Stimulated activated naive B cell treated with anti-CD40 and anti-IgM and Interleukin-4, amounts not matched to agents 10 μg/mL and 1 μg/mL and 100 μg/mL, for 72 hours (primary cell): ENCODE measurements at places on chromosomes 6 and 20.

- no peak for DNase-seq
Measured at GRCh38 chr6:151850479-151851003, 43.1 kb downstream of the ESR1 start.

DNA sequence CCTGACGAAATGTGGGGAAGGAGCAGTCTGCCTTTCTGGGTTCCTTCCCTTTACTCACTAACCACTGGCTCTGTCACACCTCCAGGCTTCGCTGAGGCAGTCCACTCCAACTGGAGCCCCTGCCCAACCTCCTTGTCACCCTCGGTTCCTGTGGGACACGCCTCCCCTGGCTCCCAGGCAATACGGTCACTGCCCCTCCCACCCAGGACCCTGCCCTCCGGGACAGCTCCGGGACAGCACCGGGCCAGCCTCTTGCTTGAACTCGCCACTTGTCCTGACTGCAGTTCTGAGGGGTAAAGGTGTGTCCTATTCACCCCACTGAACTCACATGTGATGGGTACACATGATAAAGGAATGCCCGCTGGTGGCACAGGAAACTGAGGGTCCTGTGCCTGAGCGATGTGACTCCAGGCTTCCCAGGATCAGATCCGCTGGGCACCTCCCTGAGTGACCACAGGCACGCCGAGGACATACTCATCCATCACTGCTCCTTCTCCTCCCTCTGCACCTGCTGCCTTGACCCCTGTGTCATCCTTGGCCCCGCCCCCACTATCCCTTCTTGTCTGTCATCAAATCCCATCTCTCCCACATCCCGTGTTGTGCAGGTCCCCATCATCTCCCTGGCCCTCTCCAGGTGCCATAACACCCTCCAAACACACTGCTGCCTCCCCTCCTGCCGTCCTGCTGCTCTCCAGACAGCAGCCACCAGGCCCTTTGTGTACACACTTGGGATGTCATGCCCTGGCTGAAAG lies 7.9 kb downstream of the SDCBP2 start:
- no peak for DNase-seq

DNA sequence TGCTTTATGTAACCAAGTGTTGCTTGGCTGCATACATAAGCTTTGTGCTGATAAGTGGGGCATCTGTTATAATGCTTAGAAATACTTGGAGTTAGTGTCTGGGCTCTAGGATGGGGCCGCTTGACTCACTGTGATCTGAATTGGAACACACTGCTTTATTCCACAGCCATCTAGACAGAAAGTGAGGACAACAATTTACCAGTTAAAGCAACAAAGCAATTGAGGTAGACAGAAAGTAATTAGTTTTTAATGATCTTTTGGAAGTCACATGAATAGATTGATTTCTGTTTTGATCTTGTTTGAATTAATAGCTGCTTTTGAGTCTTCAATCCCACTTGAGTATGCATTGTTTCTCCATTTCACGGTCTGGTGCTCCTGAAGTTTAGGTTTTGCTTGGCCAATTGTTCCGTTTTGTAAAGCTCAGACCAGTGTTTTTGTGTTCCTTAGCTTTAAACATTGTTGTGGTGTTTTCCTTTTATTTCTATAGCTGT lies 157.5 kb downstream of the TRMT11 start:
- no peak for DNase-seq

- DNase-seq = no peak
Measured at GRCh38 chr6:14501240-14501639, 383.7 kb downstream of the CD83 start.

GRCh38 chr20:44209686-44210405 lies 725 bp downstream of the OSER1 start:
- DNase-seq = no peak

DNA sequence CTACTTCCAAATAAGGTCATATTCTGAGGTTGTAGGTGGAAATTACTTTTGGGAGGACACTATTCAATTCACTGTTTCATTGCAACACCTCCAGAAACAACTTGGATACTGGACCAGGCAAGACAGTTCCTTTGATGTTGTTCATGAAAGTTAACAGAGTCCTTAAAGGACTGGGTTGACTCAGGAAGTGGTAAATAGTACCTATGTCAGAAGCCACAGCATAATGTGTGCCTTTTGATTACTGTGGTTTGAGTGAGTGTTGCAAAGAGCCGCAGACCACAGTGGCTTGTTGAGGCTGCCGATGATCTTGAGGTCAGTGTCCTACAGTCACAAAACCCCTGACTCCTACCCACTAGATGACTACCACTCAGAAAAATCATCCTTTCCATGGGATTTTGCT lies 10.9 kb downstream of the IL20RA start:
- peak; percentile 9 for DNase-seq

- DNase-seq = peak; percentile 57
Measured at GRCh38 chr6:42104095-42104803, 38.2 kb downstream of the C6orf132 start.

GRCh38 chr6:121430514-121431460 lies 4.7 kb upstream of the GJA1 start:
- DNase-seq = no peak

- no peak for DNase-seq
Measured at GRCh38 chr20:51608061-51608460, 65.5 kb upstream of the NFATC2 start.

- DNase-seq = no peak
Measured at GRCh38 chr20:10854976-10855375, 181.2 kb upstream of the JAG1 start.

- DNase-seq = peak; percentile 48
Measured at GRCh38 chr6:26158581-26159356, 71.5 kb downstream of the HFE start.

- no peak for DNase-seq
Measured at GRCh38 chr6:3484192-3484591, 27.3 kb upstream of the SLC22A23 start.

DNA sequence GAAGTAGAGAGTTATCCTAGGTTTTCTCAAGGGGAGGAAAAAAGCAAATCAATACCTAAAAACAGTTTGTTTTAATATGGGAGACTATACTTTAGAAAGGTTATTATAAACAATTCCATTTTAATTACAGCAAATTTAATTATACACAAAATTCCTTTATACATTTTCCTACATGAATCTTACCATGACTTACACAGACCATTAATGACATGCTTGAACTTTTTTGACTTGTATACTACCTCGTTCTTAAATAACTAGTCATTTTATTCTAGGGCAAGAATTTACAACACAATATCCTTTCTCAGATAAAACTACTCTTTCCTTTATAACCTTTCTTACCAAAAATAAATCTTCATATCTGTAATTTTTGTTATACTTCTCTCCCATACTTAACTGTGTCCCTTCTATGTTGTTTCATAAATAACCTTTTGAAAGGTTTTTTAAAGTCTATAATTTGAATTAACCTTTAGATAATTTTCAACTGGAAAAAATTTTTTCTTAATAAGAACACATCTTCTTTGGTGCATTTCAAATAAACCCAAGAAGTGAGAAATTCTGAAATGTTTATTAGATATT lies 729.4 kb downstream of the TENT5A start:
- no peak for DNase-seq

GRCh38 chr6:116446399-116446798 lies 14.8 kb upstream of the CALHM6 start:
- DNase-seq = no peak

- DNase-seq = no peak
Measured at GRCh38 chr6:1609648-1610496, at the start of gene FOXC1. Gene FOXC1, plus strand, starts transcription at chr6:1609915. Its CDS starts 531 bp downstream, at chr6:1610446.

DNA sequence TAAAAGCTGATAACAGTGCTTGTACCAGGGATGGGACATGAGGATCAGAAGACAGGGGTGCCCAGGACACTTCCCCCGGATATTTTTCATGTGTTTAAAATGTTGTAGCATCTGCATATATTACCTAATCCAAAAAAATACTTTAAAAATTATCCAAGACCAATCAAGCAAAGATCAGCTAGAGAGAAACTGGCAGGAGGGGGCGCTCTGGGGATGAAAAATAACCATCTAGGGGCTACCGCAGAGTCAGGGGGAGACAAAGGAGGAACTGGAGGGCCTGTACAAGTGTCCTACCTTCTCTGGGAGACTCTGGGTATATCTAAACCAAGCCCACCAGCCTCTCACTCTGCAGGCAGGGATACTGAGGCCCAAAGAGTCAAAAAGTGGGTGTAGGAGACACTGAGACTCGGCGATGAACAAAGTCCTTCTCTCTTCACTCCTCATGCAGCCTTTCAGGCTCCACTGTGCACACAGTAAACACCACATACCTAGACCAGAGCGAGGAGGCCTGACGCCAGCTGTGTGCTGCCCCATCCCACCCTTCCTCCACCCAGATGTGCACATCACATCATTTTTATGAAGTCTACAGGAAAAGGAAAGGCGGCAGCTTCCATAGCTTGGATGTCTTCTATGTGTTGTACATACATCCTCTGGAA lies 9.8 kb downstream of the RIMS4 start:
- no peak for DNase-seq
